ENCODE measurements at places on chromosomes 2 and 18.

- DNase-seq = no peak
Measured at GRCh38 chr18:33716061-33716683, 138.2 kb downstream of the ASXL3 start.

- no peak for DNase-seq
Measured at GRCh38 chr18:78903436-78904178, 76.0 kb upstream of the SALL3 start.

DNA sequence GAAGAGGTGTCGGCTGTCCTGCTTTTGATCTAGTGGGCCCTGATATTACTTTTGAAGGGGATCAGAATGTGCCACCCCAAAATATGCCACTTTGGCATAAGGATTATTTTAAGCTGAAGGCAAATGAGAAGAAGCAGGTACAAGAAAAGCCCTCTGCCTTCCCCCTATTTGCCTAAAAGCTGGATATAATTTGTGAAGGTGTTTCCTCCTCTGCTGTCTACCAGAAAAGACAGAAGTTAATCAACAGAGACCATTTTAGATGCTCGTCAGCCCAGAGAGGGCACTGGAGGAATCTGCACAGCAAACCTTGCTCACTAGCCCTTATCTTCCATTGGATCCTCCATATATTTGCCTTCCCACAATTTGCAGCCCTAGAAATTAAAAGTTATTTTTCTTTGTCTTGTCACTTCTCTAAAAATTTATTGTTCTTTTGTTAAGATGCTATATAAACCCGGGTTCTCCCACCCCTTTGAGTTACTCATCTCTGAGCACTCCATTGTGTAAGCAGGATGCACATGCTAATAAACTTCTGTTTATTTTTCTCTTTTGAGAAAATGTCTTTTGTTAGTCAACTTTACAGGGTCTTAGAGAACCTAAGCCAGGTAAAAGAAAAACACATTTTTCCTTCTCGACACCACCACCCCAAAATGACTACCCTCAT lies 163.2 kb upstream of the SLC1A4 start:
- DNase-seq = no peak

- DNase-seq = no peak
Measured at GRCh38 chr2:85589982-85590791, 5.4 kb upstream of the RNF181 start.

DNA sequence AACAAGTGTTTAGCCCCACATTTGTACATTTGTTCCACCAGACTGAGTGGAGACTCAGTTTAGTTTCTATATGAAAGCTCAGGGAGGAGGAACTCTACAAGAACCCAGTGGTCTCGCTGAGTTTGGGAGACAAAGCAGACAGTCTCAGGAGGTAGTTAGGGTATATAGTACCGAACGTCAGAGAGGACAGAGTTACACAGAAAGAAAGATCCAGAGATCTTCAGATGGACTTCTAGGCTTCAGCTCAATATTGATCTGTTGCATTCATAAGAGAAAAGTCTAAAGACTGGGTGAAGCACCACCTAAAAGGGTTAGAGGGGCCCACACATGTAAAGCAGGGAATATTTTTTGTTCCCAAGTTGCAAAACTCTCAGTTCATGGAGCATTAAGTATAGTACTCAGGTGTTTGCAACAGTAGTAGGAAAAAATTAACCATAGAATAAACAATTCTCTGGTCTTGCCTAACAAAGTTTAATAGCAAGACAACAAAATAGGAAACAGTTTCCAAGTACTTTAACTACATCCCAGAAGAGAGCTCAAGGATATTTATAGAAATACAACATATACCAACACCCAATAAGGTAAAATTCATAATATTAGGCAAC lies 4.2 kb downstream of the TFPI start:
- no peak for DNase-seq

DNA sequence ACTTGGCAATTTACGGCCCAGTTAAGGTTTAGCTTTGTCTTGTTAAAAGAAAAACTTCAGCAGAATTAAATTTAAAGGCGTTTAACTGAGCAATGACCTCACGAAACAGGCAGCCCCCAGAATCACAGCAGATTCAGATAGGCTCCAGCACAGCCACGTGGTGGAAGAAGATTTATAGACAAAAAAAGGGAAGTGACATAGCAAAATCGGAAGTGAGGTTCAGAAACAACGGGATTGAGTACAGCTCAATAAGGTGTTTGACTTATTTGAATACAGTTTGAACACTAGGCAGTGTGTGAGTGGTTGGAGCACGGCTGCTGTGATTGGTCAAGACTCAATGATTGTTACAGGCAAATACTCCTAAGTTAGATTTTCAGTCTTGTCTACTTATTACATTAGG lies 79.8 kb downstream of the MOGAT1 start:
- no peak for DNase-seq

DNA sequence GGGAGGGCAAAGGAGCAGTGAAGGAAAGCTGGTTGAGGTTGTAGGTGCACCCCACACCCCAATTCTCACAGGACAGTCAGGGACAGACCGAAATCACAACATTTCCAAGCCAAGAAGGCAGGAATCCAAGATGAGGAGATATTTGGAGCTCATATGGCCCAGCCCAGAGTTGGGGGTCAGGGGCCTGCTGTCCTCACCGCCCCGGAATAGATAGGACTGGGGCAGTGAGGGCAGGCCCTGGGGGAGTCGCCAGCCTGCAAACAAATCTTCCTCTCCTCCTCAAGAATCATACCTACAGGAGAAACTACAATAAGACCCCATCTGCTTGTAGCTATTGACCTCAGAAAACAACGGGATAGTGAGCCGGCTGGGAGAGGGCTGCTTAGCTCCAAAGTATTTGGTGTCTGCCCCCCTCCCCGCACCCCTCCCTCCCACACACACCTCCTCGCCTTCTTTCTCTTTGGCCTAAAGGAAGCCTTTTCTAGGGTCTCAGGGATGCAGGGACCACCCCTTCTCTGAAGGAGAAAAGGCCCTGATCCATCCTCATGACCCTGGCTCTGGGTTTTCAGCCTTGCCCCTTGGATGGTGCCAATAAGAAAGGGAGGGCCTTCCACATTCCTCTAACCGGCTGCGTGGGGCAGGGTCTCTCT lies 3.8 kb downstream of the EN1 start:
- DNase-seq = no peak

DNA sequence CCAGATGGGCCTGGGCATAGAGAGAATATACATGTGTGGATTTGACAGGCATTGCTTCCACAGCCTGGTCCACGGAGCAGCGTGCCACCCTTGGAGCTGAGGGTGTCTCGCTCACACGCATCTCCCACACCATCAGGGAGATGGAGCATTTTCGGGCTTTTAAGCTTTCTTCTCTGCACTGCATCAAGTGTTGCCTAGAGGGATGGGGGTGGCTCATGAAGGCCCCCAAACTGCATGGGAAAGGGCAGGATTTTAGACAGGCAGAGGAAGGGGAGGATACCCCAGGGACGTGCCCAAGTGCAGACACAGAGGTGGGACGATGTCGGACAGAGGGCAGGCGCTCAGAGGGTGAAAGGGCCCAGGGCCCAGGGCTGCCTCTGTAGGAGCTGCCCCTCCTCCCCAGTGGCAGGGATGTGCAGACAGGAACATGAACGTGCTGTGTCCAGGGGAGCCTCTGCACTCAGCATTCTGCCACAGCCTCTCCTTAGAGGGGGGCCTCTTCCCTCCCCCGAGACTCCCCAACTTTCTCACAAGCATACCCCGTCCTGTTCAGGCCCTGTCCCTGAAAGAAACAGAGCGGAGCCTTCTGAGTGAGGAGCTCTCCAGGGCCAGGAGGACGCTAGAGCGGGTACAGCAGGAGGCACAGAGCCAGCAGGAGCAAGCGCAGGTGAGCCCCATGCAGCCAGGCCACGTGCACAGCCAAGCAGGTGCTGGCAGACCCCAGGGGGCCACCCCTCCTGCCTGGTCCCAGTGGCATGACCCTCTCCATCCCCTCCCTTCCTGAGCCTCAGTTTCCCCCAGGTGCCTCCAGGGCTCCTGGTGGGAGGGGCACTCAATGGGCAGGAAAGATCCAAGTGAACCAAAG lies 42.9 kb upstream of the SNED1 start:
- DNase-seq = no peak

- no peak for DNase-seq
Measured at GRCh38 chr18:35581546-35581897, at the start of gene GALNT1. Gene GALNT1, plus strand, starts transcription at chr18:35581740. Its CDS starts 72,923 bp downstream, at chr18:35654663.

- DNase-seq = no peak
Measured at GRCh38 chr2:119240311-119241204, 16.9 kb downstream of the STEAP3 start.

GRCh38 chr2:99156891-99157290 lies 2.1 kb downstream of the LIPT1 start:
- no peak for DNase-seq

DNA sequence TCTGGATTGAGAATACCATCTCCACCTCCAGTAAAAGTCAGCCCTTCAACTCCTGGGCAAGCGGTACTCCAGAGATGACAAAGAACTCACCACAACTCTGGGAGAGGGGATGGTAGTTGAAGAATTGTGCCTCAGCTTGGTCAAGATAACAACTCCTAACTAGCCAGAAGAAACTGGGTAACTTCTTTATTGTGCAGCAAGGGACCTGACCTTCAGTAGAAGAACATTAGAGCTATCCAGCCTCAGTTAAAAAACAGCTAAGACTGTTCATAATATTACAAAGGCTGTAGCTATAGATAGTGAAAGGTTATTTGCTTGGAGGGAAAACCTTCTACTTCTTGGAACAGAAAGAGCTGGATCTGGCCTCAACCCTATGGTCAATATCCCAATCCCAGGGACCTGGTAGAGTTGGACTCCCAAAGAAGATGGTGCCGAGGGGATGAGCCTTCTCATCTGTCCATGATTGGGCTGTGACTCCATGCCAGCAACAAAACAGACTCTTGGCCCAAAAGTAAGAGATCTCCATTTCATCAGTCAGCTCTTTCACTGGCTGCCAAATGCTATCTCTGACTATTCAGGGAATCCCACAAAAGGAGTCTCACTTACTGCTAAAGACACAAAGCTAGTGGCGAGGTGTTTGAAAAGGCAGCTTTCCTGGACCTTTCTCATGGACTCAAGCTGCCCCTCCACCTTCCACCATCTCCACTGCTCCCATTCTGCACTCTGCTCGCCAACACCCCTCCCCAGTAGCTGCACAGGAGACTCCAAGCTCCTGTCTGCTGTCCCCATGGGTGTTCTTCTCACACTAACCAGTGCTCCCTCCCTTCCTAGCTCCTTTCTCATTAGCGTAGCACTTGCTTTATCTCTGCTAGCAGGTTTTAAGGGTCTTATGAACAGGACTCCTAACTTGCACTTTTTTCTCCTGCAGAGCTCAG lies 145.8 kb downstream of the CAPN13 start:
- DNase-seq = no peak

- no peak for DNase-seq
Measured at GRCh38 chr2:213022987-213023386, 128.4 kb downstream of the IKZF2 start.

GRCh38 chr2:214052235-214052634 lies 358.6 kb upstream of the VWC2L start:
- DNase-seq = no peak

GRCh38 chr18:30432349-30432748 lies 610.2 kb downstream of the DSC3 start:
- DNase-seq = no peak
